ENCODE measurements at places on chromosomes 2 and 18. TPM values are rescaled to one million over a fixed set of nuclear protein-coding genes. Genes with fewer than 3 reads are reported as not detected.

DNA sequence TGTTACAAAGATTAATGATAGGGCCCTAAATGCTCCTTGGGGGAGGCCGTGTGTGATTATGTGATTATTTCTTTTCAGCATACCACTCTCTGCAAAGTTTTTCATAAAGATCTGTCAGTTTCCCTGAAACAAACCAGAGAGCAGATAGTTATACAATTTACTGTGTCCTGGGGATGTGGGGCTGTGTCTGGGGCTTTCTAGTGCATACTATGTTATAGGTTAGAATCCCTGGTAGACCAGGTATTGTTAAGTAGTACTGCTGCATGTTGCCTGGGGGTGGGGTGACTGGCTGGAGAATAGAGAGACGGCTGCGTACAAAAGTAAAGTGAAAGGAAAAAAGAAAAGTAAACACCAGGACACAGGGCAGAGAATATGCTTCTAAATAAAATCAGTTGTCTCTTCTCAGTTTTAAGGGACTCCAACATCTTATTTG lies 3.3 kb upstream of the CCBE1 start:
- H3K27me3 ChIP-seq = peaks cover 47% of the 10 kb centered on the region
- no peak for DNase-seq
- H3K4me3 ChIP-seq = no peak overlapping the region

The SLC30A3 gene
- 2.3 TPM for total RNA-seq

The SERPINB3 gene
- total RNA-seq = not detected

The OR6B2 gene
- not detected for total RNA-seq

The CNGA3 gene
- not detected for total RNA-seq

The MRPS5 gene
- total RNA-seq = 65.4 TPM

The RNMT gene
- 48.5 TPM for total RNA-seq

DNA sequence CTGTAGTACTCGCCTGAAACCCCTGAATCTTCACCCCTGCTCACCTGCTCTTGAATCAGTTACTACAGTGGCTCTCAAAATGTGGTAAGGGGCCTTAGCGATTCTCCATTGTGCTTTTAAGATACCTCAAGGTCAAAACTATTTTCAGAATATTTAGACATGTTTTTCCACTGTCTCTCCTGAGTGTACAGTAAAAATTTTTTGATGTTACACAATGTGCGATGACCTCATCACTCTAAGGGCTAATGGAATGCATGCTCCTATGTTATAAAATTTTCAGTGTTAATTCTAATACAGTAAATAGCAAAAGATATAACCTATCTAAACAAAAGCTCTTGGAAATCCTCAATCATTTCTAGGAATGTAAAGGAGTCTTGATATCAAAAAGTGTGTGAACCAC lies 336.9 kb upstream of the PKDCC start:
- H3K36me3 ChIP-seq = no peaks in the 10 kb centered on the region
- peaks cover 14% of the 10 kb centered on the region for H3K27me3 ChIP-seq
- H3K4me3 ChIP-seq = no peak overlapping the region
- no peak for DNase-seq
- no peak overlapping the region for H3K27ac ChIP-seq

GRCh38 chr2:127942002-127942401 lies 56.2 kb upstream of the AMMECR1L start:
- no peak for DNase-seq
- H3K27ac ChIP-seq = peak overlapping the region; percentile 16
- H3K27me3 ChIP-seq = no peaks in the 10 kb centered on the region
- no peak overlapping the region for H3K4me3 ChIP-seq
- peaks cover 13% of the 10 kb centered on the region for H3K36me3 ChIP-seq

DNA sequence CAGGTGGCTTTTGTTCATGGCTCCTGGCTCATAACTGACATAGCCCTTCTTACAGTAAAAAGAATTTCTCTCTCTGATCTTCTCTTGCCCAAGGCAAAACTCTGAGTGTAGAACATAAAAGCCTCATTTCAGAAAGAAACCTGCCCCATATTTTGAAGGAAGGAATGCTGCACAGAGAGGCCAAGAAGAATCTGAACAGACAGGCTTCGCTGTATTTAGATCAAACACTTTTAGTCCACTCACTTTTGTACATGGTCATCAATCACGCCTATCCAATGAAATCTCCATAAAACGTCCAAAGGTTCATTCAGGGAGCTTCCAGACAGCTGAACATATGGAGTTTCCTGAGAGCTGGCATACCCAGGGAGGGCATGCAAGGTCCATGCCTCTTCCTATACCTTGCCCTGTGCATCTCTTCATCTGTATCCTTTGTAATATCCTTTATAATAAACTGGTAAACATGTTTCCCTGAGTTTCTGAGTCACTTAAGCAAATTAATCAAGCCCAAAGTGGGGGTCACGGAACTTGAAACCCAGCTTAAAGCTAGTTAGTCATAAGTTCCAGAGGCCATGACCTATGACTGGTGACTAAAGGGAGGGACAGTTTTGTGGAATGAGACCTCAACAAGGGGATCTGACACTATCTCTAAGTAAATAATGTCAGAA lies 62.5 kb upstream of the TMEM247 start:
- DNase-seq = no peak
- H3K36me3 ChIP-seq = peaks cover 15% of the 10 kb centered on the region
- no peak overlapping the region for H3K4me3 ChIP-seq
- H3K27ac ChIP-seq = no peak overlapping the region
- no peaks in the 10 kb centered on the region for H3K27me3 ChIP-seq

DNA sequence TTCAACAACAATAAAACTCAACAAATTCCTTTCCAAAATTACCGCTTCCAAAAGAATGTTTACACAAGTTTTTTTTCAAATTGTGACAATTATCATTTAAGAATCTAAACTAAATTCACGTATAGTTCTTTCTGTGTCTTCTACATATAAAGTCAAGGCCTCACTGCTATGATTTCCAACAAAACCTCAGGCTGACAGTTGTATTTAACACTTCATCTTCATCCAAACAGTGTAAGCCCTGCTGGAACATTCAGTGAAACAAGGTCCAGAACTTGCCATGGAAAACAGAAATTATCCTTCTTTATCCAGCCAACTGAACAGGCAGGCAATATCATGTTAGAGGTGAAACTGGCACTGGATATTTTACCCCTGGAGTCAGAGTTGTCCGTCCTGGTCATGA lies 357.9 kb downstream of the PID1 start:
- no peak for DNase-seq
- H3K36me3 ChIP-seq = no peaks in the 10 kb centered on the region
- H3K4me1 ChIP-seq = no peaks in the 10 kb centered on the region
- H3K27ac ChIP-seq = no peak overlapping the region
- no peak overlapping the region for H3K4me3 ChIP-seq
- no peaks in the 10 kb centered on the region for H3K27me3 ChIP-seq

DNA sequence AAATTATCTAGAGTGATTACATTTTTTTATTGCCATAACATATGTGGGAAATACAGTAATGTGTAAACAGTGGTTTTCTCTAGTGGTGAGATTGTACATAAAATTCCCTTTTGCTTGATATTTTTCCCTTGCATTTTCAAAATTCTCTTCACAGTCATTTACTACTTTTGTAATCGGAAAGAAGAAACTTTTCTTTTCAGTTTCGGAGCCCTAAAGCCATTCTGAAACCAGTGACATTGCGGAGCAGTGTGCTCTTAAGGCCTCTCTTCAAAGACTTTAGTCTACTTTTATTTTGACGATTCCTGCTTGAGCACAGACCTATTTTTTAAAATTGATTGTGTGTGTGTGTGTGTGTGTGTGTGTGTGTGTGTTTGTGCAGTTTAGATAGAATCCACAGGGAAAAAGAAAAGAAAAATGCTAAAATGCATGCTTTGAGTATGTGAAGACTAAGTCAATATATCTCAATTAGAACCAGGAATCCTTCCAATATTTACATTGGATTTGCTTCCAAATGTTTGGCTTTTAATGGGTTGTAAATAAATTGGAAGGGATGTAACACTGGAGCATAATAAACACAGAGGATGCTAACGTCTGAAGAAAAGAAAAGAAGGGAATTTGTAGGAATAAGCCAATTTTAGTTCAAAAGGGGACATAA lies 357.4 kb downstream of the RND3 start:
- H3K4me3 ChIP-seq = no peak overlapping the region
- DNase-seq = no peak
- no peak overlapping the region for H3K27ac ChIP-seq
- H3K4me1 ChIP-seq = no peaks in the 10 kb centered on the region

- no peak overlapping the region for H3K27ac ChIP-seq
- no peaks in the 10 kb centered on the region for H3K4me1 ChIP-seq
- H3K4me3 ChIP-seq = no peak overlapping the region
- no peak for DNase-seq
- H3K36me3 ChIP-seq = no peaks in the 10 kb centered on the region
Measured at GRCh38 chr2:236517251-236518031, 52.2 kb upstream of the ACKR3 start.

GRCh38 chr2:54986264-54986663 lies 64.0 kb downstream of the RTN4 start:
- peaks cover 15% of the 10 kb centered on the region for H3K4me1 ChIP-seq
- peak overlapping the region; percentile 57 for H3K27ac ChIP-seq
- no peak for DNase-seq
- no peaks in the 10 kb centered on the region for H3K27me3 ChIP-seq

DNA sequence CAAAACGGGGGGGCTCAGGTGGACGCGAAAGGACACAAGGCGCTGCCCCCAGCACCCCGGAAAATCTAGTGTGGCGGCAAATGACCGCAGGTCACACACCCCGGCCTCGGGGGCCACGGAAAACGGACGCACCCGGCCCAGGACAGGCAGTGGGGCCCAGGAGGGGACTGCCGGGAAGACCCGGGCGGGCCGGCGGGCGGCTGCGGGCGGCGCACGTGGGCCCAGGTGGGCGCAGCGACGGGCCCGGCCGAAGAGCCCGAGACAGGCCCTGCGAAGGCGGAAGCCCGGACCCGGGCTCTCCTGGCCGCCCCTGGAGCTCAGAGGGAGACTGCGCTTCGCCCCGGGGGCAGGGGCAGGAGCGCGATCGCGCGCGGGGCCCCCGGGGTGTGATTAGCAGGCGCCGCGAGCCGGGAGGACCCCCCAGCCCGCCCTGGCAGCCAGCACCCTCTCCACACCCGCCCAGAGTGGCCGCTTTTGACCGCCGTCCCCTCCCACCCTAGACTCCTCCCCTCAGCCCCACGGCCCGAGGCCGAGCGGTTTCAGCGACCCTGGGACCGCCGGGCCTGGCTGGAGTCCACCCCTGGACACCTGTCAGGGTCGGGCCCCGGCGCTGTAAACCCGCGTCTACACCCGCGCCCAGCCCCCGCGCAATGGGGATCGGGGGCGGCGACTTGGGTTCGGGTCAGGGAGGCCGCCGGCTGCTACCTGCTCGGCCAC lies 773 bp downstream of the MBP start:
- H3K27me3 ChIP-seq = no peaks in the 10 kb centered on the region
- peaks cover 16% of the 10 kb centered on the region for H3K36me3 ChIP-seq
- peak overlapping the region; percentile 100 for H3K4me3 ChIP-seq
- DNase-seq = peak; percentile 34

GRCh38 chr2:144615866-144616565 lies 96.1 kb upstream of the ZEB2 start:
- H3K4me1 ChIP-seq = no peaks in the 10 kb centered on the region
- H3K4me3 ChIP-seq = no peak overlapping the region
- H3K27ac ChIP-seq = no peak overlapping the region
- H3K36me3 ChIP-seq = no peaks in the 10 kb centered on the region

The KLHL41 gene
- 0.34 TPM for total RNA-seq

The TMEM131 gene
- 40.5 TPM for total RNA-seq

- H3K36me3 ChIP-seq = no peaks in the 10 kb centered on the region
- no peak for DNase-seq
- no peak overlapping the region for H3K4me3 ChIP-seq
- H3K27ac ChIP-seq = no peak overlapping the region
Measured at GRCh38 chr2:59868981-59869380, 684.5 kb downstream of the BCL11A start.

The CTAGE1 gene
- total RNA-seq = not detected

The CCNYL1 gene
- total RNA-seq = 5.1 TPM

The POU3F3 gene
- not detected for total RNA-seq

The TDRD15 gene
- total RNA-seq = not detected

DNA sequence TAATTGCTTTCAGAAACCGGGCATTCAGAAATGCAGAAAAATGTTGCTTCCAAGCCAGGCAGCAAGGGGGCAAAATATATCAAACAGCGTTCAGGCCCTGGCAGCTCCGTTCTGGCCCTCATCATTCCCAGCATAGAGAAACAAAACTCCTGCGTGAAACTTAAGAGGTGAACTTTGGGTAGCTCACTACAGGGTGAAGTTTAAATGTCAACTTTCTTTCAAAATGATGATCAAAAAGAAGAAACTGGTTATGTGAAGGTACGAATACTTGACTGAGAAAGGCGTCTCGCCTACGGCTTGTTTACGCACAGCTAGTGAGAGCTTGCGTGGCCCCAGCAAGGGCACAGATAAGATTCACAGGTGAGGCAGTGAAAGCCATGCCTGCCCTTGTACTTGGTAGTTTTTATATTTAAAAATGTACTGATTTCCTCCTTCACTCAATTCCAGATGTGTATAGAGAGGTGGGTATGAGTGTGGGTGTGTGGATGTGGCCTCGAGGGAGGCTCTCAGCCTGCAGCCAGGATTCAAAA lies 127.5 kb downstream of the NFATC1 start:
- no peaks in the 10 kb centered on the region for H3K27me3 ChIP-seq
- H3K27ac ChIP-seq = peak overlapping the region; percentile 94
- peak overlapping the region; percentile 81 for H3K4me3 ChIP-seq
- peak; percentile 74 for DNase-seq
- H3K36me3 ChIP-seq = peaks cover 11% of the 10 kb centered on the region

DNA sequence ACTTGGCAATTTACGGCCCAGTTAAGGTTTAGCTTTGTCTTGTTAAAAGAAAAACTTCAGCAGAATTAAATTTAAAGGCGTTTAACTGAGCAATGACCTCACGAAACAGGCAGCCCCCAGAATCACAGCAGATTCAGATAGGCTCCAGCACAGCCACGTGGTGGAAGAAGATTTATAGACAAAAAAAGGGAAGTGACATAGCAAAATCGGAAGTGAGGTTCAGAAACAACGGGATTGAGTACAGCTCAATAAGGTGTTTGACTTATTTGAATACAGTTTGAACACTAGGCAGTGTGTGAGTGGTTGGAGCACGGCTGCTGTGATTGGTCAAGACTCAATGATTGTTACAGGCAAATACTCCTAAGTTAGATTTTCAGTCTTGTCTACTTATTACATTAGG lies 79.8 kb downstream of the MOGAT1 start:
- no peaks in the 10 kb centered on the region for H3K36me3 ChIP-seq
- DNase-seq = no peak
- peaks cover 9% of the 10 kb centered on the region for H3K27me3 ChIP-seq
- H3K4me1 ChIP-seq = peaks cover 27% of the 10 kb centered on the region
- no peak overlapping the region for H3K27ac ChIP-seq

The AQP12A gene
- not detected for total RNA-seq

GRCh38 chr2:69255760-69256159 lies 131.3 kb downstream of the GFPT1 start:
- H3K4me1 ChIP-seq = no peaks in the 10 kb centered on the region
- peaks cover 3% of the 10 kb centered on the region for H3K36me3 ChIP-seq
- no peak overlapping the region for H3K4me3 ChIP-seq
- no peak for DNase-seq
- no peak overlapping the region for H3K27ac ChIP-seq
